Esophagus squamous epithelium (tissue), 5 donors: ENCODE measurements at places on chromosomes 6 and 20.

DNA sequence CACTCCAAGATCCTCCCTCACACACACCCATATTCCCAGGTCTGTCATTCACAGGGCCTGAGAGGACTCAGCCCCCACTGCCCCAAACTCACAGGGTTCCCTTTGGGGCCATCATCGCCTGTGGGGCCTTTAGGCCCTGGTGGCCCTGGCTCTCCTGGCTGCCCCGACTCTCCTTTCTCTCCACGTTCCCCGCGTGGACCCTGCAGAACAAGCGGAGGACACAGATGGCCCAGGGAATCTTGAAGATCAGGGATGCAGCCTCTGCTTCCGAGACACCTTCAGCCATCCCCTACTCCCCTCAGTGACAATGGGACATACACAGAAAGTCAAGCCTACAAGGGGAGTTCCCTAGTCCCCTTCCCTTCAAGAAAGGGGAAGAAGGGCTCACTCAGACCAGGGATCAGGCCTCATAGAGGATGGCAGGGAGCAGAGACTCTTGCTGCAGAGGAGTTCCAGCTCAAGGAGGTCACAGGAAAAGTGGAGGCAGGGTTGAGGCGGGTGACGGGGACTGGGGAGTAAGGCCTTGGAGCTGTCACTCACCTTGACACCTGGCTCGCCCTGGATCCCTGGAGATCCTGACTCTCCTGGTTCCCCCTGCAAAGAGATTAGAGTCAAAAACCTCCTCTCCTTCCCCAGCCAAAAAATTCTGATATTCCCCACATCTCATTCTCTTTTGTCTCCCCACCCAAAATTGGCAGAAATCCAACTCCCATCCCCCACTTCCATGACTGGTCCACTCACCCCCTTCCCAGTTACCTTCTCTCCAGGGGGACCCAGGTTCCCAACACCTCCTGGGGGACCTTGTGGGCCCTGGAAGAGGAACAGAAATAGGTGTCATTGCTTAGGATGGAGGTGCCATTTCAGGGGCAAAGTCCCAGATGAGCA lies 22.7 kb downstream of the COL11A2 start:
- H3K27me3 ChIP-seq, result no peaks in the 10 kb centered on the region
- H3K27ac ChIP-seq, result no peak overlapping the region
- DNase-seq, result no peak
- H3K4me1 ChIP-seq, result no peaks in the 10 kb centered on the region

GRCh38 chr6:89298680-89299465 lies 16.2 kb downstream of the GABRR2 start:
- peak overlapping the region; percentile 77 for H3K27ac ChIP-seq
- no peaks in the 10 kb centered on the region for H3K36me3 ChIP-seq
- H3K27me3 ChIP-seq, result no peaks in the 10 kb centered on the region

DNA sequence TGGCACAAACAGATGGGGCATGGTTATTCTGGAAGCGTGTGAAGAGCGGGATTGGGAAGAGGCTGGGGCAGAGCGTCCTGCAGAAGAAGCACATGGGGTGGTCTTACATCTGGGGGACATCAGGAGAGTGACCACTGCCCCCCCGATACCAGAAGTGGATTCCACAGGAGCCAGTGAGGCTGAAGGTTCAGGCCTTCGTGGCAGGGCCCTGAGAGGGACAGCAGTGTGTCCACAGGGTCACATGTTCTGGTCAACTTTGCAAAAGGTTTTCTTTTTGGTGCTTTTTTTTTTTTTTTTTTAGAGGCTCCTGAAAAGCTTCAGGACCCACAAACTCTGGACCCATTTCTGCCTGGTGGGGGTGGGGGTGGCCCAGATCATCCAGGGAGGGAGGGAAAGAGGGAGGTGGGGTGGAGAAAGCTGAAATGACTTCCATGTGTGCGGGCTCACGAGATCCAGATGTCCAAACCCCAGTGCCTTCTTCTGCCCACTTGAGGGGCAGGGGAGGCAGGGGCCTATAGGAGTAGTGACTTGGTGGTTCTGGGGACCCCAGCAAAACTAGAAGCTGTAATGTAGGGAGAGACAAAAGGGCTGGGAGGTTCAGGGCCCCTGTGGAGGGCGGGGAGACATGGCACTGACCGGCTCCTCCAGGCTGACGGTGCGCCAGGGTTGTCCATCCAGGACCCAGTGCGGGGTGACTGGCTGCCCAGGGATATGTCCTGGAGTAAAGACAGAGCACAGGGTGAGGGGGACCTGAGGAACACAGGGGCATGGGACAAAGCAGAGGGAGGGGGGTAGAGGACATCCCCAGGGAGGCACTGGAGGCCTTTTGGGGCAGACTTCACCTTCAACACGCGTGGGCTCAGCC lies 2.7 kb downstream of the ADAM33 start:
- peaks cover 8% of the 10 kb centered on the region for H3K36me3 ChIP-seq
- H3K27me3 ChIP-seq, result peaks cover 11% of the 10 kb centered on the region
- peak overlapping the region; percentile 80 for H3K27ac ChIP-seq
- no peak for DNase-seq
- H3K4me1 ChIP-seq, result peaks cover 15% of the 10 kb centered on the region

DNA sequence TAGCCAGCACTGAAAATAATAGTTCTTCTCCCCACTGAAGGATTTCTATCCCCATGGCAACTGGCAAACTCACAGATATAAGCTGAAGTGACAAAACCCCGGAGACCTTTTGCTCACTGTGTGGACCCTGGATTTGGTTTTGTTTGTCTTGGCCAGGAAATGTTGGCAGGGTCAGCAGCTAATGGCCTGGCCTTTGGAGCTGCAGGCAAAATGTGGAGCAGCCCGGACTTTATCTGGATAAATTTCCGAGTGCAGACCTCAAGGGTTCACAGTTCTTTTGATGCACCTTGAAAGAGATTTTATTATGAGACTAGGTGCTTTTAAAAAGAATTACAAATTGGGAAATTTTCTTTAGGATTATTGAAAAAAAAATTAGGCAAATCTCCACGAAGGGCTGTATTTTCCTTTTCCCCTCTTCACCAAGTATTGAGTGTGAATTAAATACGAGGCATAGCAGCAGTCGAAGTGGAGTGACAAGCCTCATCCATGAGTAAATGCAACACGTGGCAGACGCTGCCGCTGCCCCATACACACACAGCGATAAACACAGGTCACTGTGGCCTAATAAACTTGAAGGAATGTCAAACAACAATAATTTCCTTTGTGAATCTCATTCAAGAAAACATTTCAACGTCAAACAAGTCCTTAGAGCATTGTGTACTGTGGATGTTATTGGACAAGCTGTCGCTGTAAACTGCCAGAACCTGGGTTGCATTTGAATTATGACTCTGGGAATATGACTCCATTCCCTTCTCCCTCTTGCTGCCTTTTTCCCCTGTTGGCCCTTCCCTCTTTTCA lies 35.1 kb upstream of the CCN6 start:
- H3K27me3 ChIP-seq, result no peaks in the 10 kb centered on the region
- H3K4me3 ChIP-seq, result no peak overlapping the region
- no peak for DNase-seq
- H3K4me1 ChIP-seq, result peaks cover 17% of the 10 kb centered on the region
- H3K27ac ChIP-seq, result no peak overlapping the region

- DNase-seq, result no peak
- no peaks in the 10 kb centered on the region for H3K27me3 ChIP-seq
- H3K36me3 ChIP-seq, result peaks cover 21% of the 10 kb centered on the region
- H3K4me1 ChIP-seq, result no peaks in the 10 kb centered on the region
- H3K4me3 ChIP-seq, result no peak overlapping the region
- no peak overlapping the region for H3K27ac ChIP-seq
Observed at GRCh38 chr6:18412068-18412467, 24.9 kb downstream of the RNF144B start.

- H3K4me1 ChIP-seq, result no peaks in the 10 kb centered on the region
- H3K27me3 ChIP-seq, result no peaks in the 10 kb centered on the region
- no peak for DNase-seq
- no peaks in the 10 kb centered on the region for H3K36me3 ChIP-seq
- no peak overlapping the region for H3K4me3 ChIP-seq
Observed at GRCh38 chr6:50899306-50899870, 80.7 kb downstream of the TFAP2B start.
